ENCODE measurements at places on chromosomes 2 and 18.

- H3K27ac ChIP-seq: no peak overlapping the region
- peaks cover 18% of the 10 kb centered on the region for H3K4me1 ChIP-seq
- H3K36me3 ChIP-seq: no peaks in the 10 kb centered on the region
- H3K4me3 ChIP-seq: no peak overlapping the region
- no peaks in the 10 kb centered on the region for H3K27me3 ChIP-seq
Observed at GRCh38 chr2:100923461-100924060, 78.5 kb upstream of the RPL31 start.

DNA sequence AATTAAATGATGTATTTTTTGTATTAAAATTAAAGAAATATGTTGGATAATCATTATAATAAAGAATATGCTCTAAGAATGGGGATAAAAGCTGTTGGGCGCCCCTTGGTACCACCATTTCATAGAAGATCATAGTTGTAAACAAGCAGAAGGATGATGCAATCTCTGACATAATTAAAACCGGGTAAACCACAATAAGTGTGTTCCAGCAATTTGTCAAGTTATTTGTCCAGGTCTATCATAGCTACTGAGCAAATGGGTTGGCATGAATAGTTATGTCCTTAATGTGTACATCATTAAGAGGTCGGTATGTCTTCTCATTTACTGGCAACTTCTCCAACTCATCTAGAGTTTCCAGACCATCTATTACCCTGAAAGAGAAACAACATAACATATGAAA lies 6.7 kb upstream of the CLK1 start:
- no peak overlapping the region for H3K27ac ChIP-seq
- no peaks in the 10 kb centered on the region for H3K27me3 ChIP-seq
- H3K36me3 ChIP-seq: peaks cover 54% of the 10 kb centered on the region
- H3K4me1 ChIP-seq: peaks cover 14% of the 10 kb centered on the region

DNA sequence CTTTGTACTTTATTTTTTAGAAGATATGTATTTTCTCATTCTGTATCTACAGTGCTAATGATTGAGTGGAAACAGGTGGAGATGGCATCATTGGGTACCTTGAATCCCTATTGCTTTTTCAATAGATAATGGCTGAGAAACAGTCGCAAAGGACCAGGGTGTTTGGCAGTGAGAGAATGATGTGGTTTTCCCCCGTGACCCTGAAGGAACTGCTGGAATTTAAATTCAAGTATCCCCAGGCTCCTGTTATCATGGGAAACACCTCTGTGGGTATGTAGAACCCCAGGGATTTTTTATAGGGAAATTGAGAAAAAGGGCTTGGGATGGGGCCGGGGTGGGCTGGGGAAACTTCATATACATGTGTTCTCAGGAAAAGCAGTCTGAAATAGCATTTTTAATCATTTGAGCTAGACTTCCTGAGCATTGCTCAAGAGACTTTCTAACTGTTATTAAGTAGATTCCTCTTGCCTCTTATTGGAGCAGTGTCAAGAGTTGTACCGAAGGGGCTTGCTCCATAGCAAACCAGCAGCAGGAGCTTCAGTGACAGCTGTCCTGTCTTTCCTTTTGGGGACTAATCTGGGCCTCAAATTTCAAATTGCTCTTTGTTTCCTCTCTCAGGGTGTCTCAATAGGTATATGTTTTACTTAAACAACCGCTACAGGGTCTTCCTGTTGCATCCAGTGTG lies 18.9 kb downstream of the AOX1 start:
- DNase-seq: no peak
- no peak overlapping the region for H3K4me3 ChIP-seq
- no peaks in the 10 kb centered on the region for H3K27me3 ChIP-seq
- no peaks in the 10 kb centered on the region for H3K36me3 ChIP-seq
- no peaks in the 10 kb centered on the region for H3K4me1 ChIP-seq

DNA sequence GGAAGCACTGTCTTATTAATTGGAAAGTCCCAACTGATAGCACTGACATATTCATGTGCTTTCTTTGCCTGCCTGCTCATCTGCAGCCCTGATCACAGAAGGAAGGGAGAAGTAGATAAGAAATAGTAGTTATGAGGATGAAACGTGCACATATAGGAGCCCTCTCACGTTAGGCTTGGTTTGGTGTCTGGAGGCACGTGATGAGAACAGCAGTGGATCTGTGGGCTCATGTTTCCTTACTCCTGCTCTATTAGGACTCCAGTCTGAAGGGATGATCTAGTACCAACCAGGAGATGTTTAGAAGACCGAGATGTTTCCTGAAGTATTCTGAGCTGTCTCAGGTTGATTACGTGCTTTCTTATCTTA lies 84.9 kb downstream of the MAP4K4 start:
- H3K4me3 ChIP-seq: no peak overlapping the region
- no peaks in the 10 kb centered on the region for H3K36me3 ChIP-seq
- DNase-seq: no peak
- H3K27ac ChIP-seq: no peak overlapping the region
- H3K4me1 ChIP-seq: peaks cover 34% of the 10 kb centered on the region

DNA sequence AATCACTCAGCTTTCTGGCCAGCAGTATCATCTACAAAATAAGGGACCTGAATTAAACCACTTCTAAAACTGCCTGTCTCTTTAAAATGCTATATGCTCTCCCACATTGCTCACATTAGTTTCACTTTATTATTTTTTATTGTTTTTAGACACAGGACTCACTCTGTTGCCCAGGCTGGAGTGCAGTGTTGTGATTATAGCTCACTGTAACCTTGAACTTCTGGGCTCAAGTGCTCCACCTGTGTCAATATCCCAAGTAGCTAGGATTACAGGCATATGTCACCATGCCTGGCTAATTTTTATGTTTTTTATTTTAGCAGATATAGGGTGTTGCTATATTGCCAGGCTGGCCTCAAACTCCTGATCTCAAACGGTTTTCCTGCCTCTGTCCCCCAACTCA lies 591.3 kb upstream of the ZNF804A start:
- no peaks in the 10 kb centered on the region for H3K4me1 ChIP-seq
- no peak overlapping the region for H3K4me3 ChIP-seq
- H3K27ac ChIP-seq: no peak overlapping the region
- DNase-seq: no peak

DNA sequence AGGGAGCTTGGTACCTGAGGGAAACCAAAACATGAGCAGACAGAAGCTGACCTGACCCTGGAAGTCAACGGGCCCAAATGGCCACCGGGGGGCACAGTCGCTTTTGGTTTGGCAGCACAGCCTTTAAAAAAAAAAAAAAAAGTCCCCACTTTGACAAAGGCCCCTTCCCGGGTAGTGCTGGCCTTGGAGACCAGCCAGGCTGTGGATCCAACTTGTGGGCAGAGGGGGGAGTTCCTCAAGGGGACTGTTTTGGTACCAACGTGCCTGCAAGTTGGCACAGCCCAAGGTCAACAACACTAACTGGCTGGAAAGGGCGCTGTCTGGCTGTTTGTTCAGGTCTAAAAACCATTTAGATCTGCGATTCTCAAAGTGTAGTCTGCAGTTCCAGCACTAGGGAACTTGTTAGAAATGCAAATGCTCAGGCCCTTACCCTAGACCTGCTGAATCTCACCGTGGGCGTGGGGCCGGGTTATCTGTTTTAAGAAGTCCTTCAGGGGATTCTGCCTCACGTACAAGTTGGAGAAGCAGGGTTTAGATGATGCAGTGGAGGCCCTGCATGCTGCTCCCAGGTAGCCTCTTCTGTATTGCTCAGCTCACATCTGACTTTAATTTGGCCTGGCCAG lies 83.0 kb downstream of the LPIN1 start:
- peak overlapping the region; percentile 42 for H3K4me3 ChIP-seq
- H3K4me1 ChIP-seq: peaks cover 20% of the 10 kb centered on the region
- no peaks in the 10 kb centered on the region for H3K27me3 ChIP-seq
- no peak overlapping the region for H3K27ac ChIP-seq
- peak; percentile 81 for DNase-seq
- peaks cover 23% of the 10 kb centered on the region for H3K36me3 ChIP-seq

DNA sequence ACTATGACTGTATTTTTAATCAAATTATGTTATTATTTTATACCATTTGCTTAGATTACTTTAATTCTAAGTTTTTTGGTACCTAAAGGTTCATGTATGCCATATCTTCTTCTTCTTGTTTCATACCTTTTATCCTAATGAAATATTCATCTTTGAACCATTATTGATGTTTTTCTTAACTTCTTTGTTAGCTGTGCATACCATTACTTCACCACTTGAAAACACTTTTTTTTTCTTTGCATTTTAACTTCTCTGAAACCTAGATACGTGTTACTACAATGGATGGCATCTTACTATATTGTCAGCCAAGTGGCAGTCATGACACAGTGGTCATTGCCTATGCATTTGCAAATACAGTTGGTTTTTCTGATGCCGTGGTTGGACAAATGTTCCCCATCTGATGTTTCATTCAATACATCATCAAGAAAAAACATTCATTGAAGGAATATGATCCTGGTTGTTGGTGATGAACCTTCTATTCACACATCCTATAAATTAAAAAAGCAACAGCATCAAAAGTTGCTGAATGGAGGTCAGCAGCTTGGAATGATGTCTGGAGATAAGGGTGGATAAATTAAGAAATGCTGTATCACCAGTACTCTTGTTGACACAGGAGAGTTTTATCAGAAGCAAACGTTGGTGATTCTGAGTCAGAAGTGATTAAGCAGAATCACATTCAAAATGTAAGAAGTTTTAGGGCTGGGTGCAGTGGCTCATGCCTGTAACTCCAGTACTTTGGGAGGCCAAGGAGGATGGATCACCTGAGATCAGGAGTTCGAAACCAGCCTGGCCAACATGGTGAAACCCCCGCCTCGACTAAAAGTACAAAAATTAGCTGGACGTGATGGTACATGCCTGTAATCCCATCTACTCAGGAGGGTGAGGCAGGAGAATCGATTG lies 7.4 kb downstream of the IL36A start:
- no peaks in the 10 kb centered on the region for H3K36me3 ChIP-seq
- H3K27ac ChIP-seq: no peak overlapping the region
- no peak overlapping the region for H3K4me3 ChIP-seq
- H3K27me3 ChIP-seq: no peaks in the 10 kb centered on the region

GRCh38 chr2:231866450-231866849 lies 59.7 kb downstream of the NPPC start:
- no peaks in the 10 kb centered on the region for H3K4me1 ChIP-seq
- no peak for DNase-seq
- no peaks in the 10 kb centered on the region for H3K27me3 ChIP-seq
- H3K27ac ChIP-seq: no peak overlapping the region
- no peak overlapping the region for H3K4me3 ChIP-seq
- H3K36me3 ChIP-seq: no peaks in the 10 kb centered on the region

- no peak overlapping the region for H3K4me3 ChIP-seq
- H3K27me3 ChIP-seq: peaks cover 20% of the 10 kb centered on the region
- H3K36me3 ChIP-seq: no peaks in the 10 kb centered on the region
- H3K27ac ChIP-seq: no peak overlapping the region
- DNase-seq: no peak
Observed at GRCh38 chr2:44964752-44965236, 23.3 kb downstream of the SIX3 start.

- no peak overlapping the region for H3K27ac ChIP-seq
- H3K4me3 ChIP-seq: no peak overlapping the region
- DNase-seq: no peak
- no peaks in the 10 kb centered on the region for H3K27me3 ChIP-seq
- H3K36me3 ChIP-seq: no peaks in the 10 kb centered on the region
Observed at GRCh38 chr2:33321236-33321771, 155.1 kb upstream of the RASGRP3 start.

DNA sequence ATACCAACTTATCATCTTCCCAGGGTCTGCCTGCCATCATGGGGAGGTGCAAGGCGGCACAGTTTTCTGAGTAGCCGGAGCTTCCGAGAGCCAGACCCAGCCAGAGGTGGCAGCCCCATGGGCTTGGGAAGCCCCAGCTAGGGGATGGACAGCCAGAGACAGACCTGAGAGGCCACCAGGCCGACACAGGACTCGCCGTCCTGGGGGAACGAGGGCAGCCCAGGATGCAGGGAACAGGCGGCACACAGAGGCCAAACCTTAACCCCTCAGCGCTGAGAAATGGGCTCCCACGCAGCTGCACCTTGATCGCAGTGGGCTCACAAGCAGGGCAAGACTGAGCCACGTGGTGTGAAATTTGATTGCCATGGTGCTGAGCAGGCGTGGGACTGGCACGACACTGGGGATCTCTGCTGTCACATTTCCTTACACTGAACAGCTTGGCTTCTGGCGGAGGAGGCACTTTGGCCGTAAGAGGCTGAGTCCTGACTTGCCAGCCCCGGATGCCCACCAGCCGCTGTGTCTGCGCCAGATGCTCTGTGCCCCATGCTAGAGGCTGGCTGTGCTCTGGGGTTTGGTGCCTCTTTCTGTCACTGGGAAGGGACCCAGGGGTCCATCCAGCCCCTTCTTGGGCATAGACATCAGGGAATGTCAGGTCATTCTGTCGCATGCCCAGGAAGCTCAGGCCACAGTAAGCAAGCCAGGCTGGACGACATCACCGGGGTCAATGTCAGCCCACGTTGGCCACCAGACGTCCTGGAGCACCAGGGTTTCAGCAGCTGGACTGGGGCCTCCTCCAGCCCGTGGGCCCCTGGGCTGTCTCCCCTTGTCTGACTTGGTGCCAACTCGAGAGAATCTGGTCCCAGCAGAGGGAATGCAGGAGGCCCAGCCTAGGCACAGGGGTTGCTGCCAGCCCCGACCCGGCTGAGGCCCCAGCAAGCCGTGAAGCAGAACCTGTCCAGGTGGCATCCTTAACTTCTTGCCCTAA lies 312.1 kb upstream of the MYT1L start:
- H3K27ac ChIP-seq: no peak overlapping the region
- H3K27me3 ChIP-seq: no peaks in the 10 kb centered on the region
- DNase-seq: no peak
- no peaks in the 10 kb centered on the region for H3K36me3 ChIP-seq

- no peaks in the 10 kb centered on the region for H3K27me3 ChIP-seq
- no peaks in the 10 kb centered on the region for H3K4me1 ChIP-seq
- no peaks in the 10 kb centered on the region for H3K36me3 ChIP-seq
- no peak overlapping the region for H3K27ac ChIP-seq
- H3K4me3 ChIP-seq: no peak overlapping the region
Observed at GRCh38 chr18:47389210-47389609, 137.8 kb upstream of the SKOR2 start.

DNA sequence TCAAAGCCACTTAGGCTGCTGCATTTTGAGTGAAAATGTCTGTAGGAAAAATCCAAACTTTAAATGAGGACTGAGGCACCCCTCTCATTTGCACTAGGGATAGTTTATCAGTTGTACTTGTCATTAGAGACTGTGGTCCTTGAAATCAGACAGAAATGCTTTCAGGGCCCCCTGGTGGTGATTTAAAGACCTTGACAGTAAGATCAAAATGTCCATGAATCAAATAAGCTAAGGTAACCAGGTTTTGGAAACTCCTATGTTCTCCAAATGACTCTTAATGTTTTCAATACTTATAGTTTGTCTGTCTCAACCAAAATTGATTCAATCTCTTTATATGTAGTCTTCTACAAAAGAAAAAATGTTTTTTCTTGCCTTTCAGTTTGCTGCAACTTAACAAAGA lies 28.8 kb upstream of the DDX18 start:
- H3K27me3 ChIP-seq: peaks cover 3% of the 10 kb centered on the region
- H3K27ac ChIP-seq: no peak overlapping the region
- DNase-seq: no peak
- no peak overlapping the region for H3K4me3 ChIP-seq

DNA sequence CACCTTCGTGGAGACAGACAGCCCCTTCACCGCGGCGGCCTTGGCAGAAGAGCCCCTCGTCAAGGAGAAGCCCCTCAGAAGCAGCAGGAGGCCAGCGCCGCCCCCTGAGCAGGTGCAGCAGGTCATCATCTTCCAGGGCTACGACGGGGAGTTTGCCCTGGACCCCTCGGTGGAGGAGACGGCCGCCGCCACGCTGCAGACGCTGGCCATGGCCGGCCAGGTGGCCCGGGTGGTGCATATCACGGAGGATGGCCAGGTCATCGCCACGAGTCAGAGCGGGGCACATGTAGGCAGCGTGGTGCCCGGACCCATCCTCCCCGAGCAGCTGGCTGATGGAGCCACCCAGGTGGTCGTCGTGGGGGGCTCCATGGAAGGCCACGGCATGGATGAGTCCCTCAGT lies 145.7 kb downstream of the PTGR3 start:
- no peak overlapping the region for H3K4me3 ChIP-seq
- H3K27ac ChIP-seq: no peak overlapping the region
- no peaks in the 10 kb centered on the region for H3K27me3 ChIP-seq
